ENCODE measurements at places on chromosomes 5 and 9.

DNA sequence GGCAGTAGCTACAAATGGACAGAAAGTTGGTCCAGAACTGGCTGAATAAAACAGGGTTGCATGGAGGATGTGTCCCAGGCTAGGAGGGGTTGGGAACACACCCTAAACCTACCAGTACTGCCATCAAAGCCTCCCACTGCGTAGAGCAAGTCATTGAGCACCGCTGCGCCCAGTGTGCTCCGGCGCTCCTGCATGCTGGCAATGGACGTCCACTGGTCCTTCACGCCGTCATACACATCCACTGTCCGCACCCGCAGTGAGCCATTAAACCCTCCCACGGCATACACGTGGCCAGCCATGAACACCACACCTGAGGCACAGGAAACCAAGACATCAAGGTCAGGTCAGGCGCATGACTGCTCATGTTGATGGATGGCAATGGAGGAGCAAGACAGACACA, 97.0 kb downstream of the KLHL3 start:
- no peak for DNase-seq

DNA sequence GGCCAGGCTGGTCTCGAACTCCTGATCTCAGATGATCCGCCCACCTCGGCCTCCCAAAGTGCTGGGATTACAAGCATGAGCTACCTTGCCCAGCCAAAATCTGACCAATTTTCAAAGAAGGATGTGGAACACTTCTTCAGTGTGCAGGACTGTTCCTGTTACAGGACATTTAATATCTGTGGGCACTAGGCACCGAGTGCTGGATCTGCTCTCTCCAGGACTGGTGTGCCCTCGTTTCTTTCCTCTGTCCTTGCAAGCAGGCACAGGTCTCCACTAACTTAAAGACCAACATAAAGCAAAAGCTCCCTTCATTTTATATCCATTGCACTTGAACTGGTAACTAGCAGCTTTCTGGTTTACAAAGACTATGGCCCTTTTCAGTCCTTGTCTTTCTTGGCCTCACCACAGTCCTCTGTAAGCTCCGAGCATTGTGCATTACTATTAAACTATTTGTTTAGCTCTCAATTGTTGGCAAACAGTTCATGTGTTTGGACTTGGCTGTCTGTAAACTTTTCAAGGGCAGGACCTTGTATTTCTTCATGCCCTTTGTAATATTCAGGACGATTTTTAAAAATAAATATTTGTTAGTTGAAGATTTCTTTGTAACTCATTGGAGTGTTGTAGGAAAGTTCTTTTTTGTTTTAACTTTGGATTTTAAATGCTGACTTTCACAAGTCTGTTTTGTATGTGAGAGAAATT, 37.3 kb downstream of the ARHGEF28 start:
- no peak for DNase-seq

GRCh38 chr5:78537821-78538220, 110.8 kb downstream of the LHFPL2 start:
- DNase-seq = no peak

GRCh38 chr5:139708434-139708861, 60.3 kb downstream of the CXXC5 start:
- no peak for DNase-seq

DNA sequence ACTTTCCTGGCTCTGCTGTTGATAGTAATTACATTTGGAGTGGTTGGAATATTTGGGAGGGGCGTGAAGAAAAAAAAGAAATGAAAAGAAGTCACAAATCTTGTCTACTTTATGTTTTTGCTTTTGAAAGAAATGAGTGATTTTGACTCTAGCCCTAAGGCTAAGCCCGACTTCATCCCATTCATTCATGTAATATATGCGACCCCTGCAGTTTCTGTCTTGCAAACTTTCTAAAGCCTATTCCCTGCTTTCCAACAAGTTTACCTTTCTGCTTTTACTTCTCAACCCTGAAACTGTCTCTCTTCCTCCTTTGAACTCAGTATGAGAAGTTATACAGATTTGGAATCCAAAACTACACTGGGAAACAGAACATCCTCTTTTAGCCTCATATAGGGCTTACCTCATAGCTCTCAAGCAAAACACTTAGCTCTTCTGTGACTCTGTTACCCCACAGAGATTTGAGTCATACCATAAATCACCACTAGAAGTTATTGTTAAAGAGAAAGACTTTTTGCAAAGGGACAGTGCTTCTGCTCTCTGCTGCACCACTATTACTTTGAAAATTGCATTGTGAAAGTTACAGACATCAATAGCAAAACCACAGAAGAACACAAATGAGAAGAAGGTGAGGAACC, 1.6 kb downstream of the CFAP95 start:
- DNase-seq = no peak

DNA sequence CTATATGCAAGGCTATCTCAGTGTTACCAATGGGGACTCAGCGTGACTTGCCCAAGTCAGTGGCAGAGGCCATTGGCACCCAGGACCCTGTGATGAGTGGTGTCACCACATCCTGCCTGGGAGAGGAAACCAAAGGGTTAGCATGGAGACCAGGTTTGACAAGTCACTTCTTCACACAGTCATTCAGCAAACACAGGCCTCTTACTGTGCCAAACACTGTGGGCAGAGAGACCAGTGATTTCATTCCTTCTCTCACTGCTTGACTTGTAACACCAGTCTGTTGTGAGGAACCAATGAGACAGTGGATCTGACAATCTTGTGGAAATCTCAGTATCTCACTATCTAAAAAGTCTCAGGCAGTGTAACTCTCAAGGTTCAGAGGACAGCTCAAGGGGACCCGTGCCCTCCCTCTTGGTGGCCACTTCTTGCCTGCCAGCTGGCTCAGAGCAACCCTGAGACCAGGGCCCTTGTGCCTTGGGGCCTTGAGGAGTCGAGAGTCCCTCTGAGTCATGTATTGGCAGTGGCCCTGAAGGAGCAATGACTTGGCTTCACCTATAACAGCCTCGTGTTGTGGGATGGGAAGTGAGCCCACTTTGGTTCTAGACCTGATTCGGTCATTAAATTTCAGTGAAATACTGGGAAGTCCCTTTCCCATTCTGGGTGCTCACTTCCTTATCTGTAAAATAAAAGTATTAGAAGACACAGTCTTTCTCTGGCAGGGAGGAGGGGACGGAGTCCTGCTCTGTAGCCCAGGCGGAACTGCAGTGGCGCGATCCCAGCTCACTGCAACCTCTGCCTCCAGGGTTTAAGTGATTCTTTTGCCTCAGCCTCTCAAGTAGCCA, 1.6 kb downstream of the FABP6 start:
- DNase-seq = no peak

DNA sequence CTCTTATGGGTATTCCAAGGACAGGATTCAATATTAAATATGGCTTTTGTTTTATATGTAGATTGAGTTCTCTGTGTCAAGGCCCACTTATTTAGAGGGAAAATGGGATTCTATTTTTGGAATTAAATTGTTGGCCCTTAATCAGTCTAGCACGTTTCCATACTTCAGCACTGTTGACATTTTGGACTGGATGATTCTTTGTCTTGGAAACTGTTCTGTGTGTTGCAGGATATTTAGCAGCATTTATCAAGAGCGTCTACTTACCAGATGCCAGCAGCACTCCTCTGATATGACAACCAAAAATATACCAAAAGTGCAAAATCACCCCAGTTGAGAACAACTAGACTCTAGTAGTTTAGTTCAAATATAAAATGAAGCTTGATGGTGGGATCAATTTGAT, 1027.0 kb upstream of the COX7C start:
- no peak for DNase-seq

DNA sequence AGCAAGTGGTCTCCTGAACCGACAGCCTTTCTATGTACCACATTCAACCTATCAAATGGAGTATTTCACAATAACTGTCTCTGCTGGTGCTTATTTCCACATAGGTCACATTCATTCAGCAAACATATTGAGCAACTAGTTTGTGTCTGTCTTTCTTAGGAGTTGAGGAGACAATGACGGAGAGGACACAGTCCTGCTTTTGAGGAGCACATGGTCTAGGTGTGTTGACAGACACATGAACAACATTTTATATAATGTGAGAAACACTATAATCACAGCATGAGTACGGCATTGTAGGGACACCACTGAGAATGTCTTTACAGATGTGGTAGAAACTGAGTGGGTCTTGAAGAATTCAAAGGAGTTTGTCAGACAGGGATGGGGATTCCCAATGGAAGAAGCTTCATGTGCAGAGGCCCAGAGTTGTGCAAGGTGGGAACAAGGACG, 28.5 kb downstream of the NFIL3 start:
- no peak for DNase-seq

GRCh38 chr5:139078345-139078744, 119.8 kb downstream of the SIL1 start:
- no peak for DNase-seq

- DNase-seq = no peak
These were observed 12.8 kb downstream of the OSTF1 start for GRCh38 chr9:75101004-75101588.

GRCh38 chr5:109837231-109837861, 147.6 kb downstream of the MAN2A1 start:
- no peak for DNase-seq

GRCh38 chr5:6914347-6914746, 201.1 kb downstream of the TENT4A start:
- no peak for DNase-seq

DNA sequence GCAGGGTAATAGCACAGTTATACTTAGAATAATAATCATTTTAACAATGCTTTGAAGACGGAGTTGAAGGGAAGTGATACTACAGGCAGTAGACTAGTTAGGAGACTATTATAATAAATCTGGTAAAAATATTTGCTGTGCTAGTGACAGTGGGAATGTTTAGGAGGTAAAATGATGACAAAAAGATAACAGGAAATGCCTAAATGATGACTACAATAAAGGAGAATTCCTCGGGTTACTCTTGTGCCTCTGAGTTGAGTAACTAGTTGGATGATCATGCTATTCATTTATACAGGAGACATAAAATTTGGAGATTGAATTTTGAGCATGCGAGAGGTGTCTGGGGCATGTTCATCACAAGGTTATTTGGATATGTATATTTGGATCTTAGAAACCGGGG, 32.2 kb upstream of the PAM start:
- DNase-seq = no peak

GRCh38 chr5:98786191-98786853, 12.9 kb downstream of the RGMB start:
- DNase-seq = no peak

- DNase-seq = no peak
These were observed 6.6 kb downstream of the PCBD2 start for GRCh38 chr5:134911285-134912206.

DNA sequence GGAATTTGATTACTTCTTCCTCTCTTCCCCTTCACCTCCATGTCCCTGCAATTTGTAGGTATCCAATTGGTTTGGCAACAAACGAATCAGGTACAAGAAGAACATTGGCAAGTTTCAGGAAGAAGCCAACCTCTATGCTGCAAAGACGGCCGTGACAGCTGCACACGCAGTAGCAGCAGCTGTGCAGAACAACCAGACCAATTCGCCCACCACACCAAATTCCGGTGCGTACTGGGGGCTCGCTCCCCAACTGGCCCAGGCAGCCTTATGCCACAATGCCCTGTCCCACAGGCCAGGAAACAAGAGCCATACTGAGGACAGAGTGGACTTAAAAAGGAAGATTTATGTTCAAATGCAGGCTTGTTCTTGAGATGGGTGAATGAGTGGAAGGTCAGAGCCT, 213.5 kb downstream of the PBX3 start:
- no peak for DNase-seq

DNA sequence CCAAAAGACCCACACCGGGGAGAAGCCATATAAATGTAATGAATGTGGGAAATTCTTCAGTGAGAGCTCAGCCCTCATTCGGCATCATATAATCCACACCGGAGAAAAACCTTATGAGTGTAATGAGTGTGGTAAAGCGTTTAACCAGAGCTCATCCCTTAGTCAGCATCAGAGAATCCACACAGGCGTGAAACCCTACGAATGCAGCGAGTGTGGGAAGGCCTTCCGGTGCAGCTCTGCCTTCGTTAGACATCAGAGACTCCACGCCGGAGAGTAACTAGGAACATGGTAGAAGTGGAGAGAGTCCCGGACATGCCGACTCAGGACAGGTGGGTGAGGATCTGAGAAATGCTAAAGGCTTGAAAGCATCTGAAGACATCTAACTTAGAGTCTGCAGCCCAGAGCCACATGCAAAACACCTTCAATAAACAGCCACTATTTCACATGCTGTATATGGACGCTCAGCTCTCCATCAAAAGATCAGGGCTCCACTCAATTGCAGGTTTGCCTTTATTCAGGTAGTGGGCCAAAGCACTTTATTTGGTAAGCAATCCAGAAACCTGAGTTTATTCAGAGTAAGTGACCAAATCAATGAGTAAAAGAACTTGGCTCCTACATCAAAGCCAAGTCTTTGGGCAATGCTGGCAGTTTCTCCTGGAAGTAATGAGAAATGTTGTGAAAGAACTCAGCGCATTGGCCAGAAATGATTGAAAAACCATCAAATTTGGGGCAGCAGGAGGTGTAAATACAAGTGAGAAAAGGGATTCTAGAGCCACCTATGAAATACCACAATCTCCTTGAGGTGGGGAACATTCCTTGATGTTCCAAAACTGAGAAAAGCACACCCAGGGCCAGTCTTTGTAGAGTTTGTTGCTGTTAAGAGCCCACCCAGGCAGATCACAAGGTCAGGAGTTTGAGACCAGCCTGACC, 6.0 kb downstream of the RPL12 start:
- DNase-seq = no peak

DNA sequence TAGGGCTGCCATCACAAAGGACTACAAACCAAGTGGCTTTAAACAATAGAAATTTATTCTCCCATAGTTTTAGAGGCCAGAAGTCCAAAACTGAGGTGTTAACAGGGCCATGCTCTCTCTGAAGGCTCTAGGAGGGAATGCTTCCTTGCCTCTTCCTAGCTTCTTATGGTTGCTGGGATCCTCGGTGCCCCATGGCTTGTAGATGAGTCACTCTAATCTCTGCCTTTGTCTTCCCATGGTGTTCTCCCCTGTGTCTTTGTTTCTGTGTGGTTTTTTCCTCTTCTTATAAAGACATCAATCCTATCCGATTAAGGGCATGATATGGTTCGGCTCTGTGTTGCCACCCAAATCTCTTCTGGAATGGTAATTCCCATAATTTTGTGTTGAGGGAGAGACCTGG, 178.8 kb upstream of the NREP start:
- DNase-seq = no peak

DNA sequence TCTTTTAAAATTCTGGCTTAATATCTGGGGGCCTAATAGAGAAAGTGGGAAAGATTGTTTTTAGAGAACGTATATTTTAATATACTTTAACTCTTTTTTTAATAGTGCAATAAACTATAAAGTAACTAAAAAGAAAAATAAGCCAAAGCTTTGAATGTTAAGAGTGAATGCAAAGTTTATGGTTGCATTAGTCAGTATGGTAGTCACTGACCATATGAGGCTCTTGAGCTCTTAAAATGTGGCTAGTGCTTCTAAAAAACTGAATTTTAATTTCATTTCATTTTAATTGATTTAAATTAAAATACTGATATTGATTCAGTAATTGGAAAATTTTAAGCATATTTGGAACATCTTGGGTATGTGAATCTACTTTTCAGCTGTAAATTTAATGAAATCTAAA, 310.7 kb downstream of the PJA2 start:
- DNase-seq = no peak

- no peak for DNase-seq
These were observed 78.3 kb downstream of the LMNB1 start for GRCh38 chr5:126855266-126855665.
